ENCODE measurements at places on chromosomes 11 and 22.

DNA sequence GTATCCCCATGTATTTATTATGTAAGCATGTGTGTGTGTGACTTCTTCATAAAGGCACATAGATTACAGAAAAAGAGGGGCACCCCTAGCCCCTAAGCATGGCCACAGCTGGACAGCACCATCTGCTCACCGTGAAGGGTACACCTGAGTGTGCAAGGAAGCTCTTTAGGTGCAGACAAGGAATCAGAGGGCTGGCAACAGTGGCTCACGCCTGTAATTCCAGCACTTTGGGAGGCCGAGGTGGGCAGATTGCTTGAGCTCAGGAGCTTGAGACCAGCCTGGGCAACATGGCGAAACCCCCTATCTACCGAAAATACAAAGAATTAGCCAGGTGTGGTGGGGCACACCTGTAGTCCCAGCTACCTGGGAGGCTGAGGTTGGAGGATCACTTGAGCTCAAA is 56.3 kb downstream of the DGCR2 start:
- no peak for DNase-seq

DNA sequence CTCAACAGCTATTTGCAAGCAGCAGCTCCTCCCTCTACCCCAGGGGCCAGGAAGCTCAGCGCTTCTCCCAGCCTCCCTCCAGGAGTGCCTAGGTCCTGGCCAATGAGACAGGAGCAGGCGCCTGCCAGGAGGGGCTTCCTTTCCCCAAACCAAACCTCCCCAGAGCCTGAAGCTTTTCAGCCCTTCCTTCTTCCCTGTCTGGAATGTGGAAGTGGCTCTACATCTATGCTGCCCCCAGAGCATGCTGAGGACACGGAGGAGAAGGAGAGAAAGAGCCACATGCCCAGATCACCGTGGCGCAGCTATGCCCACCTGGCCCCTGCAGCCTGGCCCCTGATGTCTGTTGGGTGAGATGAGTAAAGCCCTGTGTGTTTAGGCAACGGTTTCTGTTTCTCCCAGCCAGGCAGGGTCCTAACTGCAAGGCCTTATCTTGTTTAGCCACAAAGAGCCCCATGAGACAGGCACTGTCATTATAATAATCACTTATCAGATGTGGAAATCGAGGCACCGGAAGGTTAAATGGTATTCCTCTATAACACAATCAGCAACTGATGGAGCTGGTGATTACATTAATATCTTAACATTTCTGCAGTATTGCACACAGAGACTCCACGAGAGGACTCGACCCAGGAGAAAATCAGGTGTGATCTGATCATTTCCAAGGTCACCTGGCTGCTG is 315.8 kb downstream of the CTTN start:
- no peak for DNase-seq

GRCh38 chr11:10208131-10208575 is 85.9 kb downstream of the SBF2 start:
- DNase-seq = no peak

GRCh38 chr22:50058061-50058905 is at the start of gene TTLL8:
Gene TTLL8, minus strand, starts transcription at chr22:50058298.
- no peak for DNase-seq
